ENCODE measurements at places on chromosomes 7 and 10.

DNA sequence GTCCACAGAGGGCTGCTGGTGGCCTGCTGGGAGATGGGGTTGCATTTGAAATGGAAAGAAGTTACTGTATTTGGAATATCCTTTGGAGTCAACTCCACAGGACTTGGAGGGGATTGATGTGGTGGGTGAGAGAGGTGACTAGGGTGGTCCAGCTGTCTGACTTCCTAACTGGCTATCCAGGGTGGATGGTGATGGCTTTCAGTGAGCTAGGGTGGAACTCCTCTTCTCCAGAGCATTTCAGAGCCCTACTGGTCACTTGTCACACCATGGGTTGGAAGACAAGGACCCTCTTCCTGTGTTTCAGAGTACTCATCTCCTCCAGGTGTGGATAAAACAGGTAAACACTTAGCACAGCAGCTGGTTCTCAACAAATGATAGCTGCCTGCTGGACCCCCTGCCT lies 3.3 kb upstream of the ADAMTS14 start:
- H3K27ac ChIP-seq: no peak overlapping the region
- H3K4me1 ChIP-seq: no peaks in the 10 kb centered on the region

GRCh38 chr10:7525314-7526016 lies 114.6 kb upstream of the SFMBT2 start:
- peak; percentile 87 for DNase-seq
- no peaks in the 10 kb centered on the region for H3K4me1 ChIP-seq
- H3K27me3 ChIP-seq: peaks cover 19% of the 10 kb centered on the region
- no peak overlapping the region for H3K4me3 ChIP-seq
- H3K27ac ChIP-seq: no peak overlapping the region

GRCh38 chr10:122276611-122277208 lies 5.6 kb downstream of the BTBD16 start:
- no peaks in the 10 kb centered on the region for H3K36me3 ChIP-seq
- DNase-seq: peak; percentile 84
- H3K27me3 ChIP-seq: no peaks in the 10 kb centered on the region
- H3K4me1 ChIP-seq: no peaks in the 10 kb centered on the region
- H3K4me3 ChIP-seq: no peak overlapping the region
- no peak overlapping the region for H3K27ac ChIP-seq

DNA sequence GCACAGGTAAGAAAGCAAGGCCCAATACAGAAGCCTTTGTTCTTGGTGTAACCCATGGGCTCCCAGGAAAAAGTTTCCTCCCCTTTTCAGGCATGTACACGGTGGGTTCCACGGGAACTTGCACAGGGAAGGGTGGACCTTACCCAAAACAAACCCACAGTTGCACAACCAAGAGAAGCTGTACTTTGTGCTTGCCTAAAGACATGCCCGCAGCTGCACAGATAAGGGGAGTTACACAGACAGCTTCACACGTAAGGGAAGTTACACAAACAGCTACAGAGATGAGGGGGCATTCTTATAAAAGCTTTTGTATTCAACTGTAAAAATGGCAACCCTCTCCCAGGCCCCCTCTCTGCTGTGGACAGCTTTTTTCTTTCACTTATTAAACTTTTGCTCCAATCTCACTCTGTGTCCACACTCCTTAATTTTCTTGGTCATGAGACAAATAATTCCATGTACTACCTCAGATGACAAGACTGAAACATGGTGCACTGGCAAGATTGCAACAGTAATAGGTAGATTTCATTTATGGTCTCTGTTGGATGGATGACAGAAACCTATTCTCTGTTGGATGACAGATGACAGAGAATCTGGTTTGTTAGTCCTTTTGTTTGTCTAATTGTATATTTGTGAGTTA lies 72.9 kb downstream of the ATE1 start:
- no peak overlapping the region for H3K27ac ChIP-seq
- peaks cover 50% of the 10 kb centered on the region for H3K36me3 ChIP-seq
- H3K4me1 ChIP-seq: no peaks in the 10 kb centered on the region
- no peak for DNase-seq
- H3K4me3 ChIP-seq: no peak overlapping the region

DNA sequence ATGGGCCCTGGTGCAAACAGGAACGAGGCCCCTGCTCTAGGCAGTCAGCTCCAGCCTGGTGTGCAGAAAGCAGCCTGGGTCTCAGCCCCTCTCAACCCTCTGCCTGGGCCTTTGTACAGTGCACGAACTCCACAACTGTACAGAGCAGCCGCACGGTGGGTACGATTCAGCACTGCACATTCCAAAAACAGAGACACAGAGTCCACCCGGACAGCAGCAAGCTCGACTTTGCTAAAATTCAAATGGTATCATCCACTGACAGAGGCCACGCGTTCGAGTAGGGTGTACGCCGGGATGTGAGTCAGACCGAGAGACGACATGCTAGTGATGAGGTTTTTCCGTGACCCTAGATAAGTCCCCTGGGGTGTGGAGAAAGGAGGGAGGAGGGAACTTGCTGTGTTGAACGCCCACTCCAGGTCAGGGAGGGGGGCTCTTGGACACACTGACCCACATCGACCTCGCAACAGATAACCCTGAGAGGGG lies 65.6 kb upstream of the PDGFA start:
- no peak overlapping the region for H3K27ac ChIP-seq
- H3K4me3 ChIP-seq: no peak overlapping the region
- no peaks in the 10 kb centered on the region for H3K27me3 ChIP-seq

DNA sequence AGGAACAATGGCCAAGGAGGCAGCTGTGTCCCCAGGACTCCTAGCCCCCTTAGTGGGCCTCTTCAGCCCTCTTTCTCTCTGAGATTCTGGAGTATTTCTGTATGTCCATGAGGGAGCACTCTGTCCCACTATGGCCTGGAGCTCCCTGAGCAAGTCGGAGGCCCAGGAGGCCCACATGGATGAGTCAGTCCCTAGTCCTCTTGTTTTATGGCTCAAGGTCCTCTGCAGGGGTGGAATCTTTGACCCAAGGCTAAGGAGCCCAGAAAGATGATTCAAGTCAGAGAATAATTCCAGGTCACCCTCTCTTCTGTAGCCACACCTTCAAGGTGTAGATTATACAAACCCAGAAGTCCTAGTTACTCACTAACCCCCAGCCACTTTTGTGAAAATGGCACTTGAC lies 125.6 kb downstream of the PLXNA4 start:
- no peaks in the 10 kb centered on the region for H3K27me3 ChIP-seq
- no peaks in the 10 kb centered on the region for H3K4me1 ChIP-seq
- no peak overlapping the region for H3K27ac ChIP-seq
- H3K36me3 ChIP-seq: peaks cover 3% of the 10 kb centered on the region
- DNase-seq: no peak

GRCh38 chr7:73669288-73669701 lies 1.7 kb downstream of the VPS37D start:
- H3K36me3 ChIP-seq: no peaks in the 10 kb centered on the region
- DNase-seq: peak; percentile 53
- no peaks in the 10 kb centered on the region for H3K4me1 ChIP-seq
- no peak overlapping the region for H3K4me3 ChIP-seq

DNA sequence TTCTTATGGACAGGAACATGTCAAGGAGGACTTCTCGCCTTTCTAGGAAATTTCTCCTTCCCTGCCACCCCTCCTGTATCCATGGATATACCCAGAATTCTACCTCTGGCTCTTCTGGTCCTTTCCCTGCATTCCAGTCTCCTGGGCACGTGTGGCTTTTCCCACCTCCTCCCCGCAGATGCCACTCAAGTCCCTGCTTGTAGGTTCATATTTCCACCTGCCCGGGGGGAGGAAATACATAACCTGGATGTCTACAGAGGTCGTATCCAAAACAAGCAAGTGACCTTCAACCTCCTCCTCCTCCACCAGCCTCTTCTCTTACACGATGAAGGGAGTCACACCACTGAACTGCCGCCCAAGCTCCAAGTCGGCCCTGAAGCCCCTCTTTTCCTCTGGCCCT lies 20.7 kb downstream of the FGFR2 start:
- peaks cover 3% of the 10 kb centered on the region for H3K4me1 ChIP-seq
- H3K27ac ChIP-seq: no peak overlapping the region

DNA sequence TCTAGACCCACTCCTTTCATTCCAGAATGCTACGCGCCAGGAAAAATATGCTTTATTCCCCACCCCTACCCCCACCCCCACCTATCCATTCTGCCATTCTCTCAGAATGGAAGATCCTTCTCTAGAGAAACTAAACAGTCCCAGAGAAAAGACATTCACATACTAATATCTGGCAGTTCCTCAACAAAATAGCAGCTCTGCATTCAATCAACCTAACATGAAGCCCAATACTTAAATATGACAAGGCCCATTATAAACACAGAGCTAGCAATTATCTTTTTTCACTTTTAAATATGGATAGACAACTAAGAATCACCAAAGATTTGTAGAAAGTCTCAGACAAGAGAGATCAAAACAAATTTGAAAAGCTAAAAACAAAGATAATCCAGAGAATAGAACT lies 16.4 kb downstream of the CACUL1 start:
- H3K27ac ChIP-seq: no peak overlapping the region
- no peak overlapping the region for H3K4me3 ChIP-seq
- DNase-seq: no peak
- H3K36me3 ChIP-seq: no peaks in the 10 kb centered on the region
- peaks cover 4% of the 10 kb centered on the region for H3K4me1 ChIP-seq

DNA sequence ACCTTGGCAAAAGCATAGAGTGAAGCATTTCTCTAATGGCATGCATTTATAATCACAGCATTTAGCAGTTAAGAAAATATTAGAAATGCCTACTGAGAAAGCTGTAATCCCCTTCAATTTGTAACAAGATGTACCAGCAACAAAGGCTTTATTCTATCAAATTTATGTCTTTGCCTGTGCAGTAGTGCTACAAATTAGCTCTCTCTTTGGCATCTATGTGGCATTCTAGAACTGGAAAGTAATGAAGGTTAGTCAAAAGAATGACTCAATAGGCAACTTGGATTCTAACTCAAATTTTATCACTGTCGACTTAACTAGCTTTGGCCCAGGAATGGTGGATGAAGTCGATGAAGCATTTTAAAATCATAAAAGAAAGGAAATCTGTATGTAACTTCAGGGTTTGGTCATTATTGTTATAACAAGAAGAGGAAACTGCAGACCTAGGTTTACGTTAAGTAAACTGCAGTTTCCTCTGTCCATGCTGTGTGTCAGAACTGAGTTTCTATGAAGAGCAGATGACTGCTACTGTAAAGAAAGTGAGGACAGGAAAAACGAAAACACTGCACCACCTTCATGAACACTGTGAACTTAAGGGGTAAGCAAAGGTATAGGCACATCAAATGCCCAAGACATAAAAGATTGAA lies 140.0 kb downstream of the RAPGEF5 start:
- no peak for DNase-seq
- H3K4me3 ChIP-seq: no peak overlapping the region
- H3K4me1 ChIP-seq: no peaks in the 10 kb centered on the region
- no peak overlapping the region for H3K27ac ChIP-seq
- peaks cover 5% of the 10 kb centered on the region for H3K36me3 ChIP-seq
- no peaks in the 10 kb centered on the region for H3K27me3 ChIP-seq

- H3K4me3 ChIP-seq: no peak overlapping the region
- H3K27me3 ChIP-seq: no peaks in the 10 kb centered on the region
- no peak for DNase-seq
- no peaks in the 10 kb centered on the region for H3K4me1 ChIP-seq
- no peaks in the 10 kb centered on the region for H3K36me3 ChIP-seq
- no peak overlapping the region for H3K27ac ChIP-seq
These were observed 109.2 kb downstream of the PPP1R3A start for GRCh38 chr7:113809581-113809980.

Data from endodermal cell (in vitro differentiated cells).